ENCODE measurements at places on chromosomes 3 and 15.
A peak's percentile ranks its signal among the peaks of the same experiment; 100 is the strongest.

GRCh38 chr3:183149915-183150750, 12.4 kb downstream of the LAMP3 start:
- no peak for DNase-seq

DNA sequence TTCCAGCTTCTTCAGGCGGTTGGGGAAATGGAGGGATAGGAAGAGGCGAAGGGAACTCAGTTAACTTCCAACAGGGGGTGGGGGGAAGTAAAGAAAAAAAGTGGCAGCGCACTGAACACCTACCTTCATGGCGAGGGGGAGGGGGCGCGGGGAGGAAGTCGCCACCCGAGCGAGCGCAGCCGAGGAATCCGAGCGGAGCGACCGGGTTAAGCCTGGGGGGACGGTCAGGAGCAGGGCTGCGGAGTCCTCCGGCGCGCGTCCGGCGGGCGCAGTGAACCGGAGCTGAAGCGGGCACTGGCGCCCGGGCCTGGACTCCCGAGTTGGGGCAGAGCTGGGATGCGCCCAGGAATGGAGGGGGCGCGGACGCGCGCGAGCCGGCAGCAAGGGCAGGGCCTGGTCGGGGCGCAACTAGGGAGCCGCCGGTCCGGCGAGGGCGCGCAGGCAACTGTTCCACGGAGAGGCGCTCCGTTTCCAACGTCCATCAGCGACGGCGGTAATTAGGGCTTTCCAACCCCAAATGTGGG, at the start of gene WNT5A:
Gene WNT5A (minus strand): TSS at position 450 of the 524 bp plus-strand sequence. CDS start 321 bp downstream, at position 129.
- DNase-seq, result peak; percentile 55

- DNase-seq, result no peak
Observed at GRCh38 chr3:10912786-10913185, 79.8 kb upstream of the SLC6A1 start.

GRCh38 chr15:39628144-39628508, 47.2 kb downstream of the THBS1 start:
- DNase-seq, result no peak

- no peak for DNase-seq
Observed at GRCh38 chr3:186432944-186433732, 71.1 kb upstream of the DGKG start.

DNA sequence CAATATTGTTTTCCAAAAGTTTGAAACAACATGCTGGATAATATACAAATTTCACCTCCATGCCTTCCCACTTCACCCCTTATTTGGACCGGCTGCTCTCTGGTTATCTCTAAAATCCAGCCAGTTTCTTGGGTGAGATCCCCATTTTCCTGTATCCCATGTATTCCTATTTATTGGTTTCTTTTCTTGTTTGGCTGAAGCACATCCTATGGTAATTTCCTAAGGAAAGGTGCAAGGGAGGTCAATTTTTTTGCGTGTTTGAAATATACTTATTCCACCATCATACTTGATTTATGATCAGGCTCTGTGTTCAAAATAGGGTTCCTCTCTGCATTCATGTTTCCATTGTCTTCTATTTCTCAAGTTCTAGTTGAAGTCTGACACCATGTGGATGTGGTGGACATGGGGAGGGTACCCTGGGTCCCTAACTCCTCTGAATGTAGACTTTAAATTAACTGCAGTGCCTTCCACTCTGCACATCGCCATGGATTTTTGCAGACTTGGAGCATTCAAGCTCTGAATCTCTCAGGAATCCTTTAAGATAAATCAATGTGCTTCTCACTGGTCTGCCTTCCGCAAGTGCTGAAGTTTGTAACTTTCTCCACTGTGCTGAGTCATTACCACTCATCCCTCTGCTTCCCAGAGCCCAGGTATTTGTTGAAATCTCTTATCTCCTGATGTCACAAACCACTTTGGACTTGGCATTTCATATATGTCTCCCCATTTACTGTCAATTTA, 52.1 kb upstream of the TLE3 start:
- DNase-seq, result no peak

DNA sequence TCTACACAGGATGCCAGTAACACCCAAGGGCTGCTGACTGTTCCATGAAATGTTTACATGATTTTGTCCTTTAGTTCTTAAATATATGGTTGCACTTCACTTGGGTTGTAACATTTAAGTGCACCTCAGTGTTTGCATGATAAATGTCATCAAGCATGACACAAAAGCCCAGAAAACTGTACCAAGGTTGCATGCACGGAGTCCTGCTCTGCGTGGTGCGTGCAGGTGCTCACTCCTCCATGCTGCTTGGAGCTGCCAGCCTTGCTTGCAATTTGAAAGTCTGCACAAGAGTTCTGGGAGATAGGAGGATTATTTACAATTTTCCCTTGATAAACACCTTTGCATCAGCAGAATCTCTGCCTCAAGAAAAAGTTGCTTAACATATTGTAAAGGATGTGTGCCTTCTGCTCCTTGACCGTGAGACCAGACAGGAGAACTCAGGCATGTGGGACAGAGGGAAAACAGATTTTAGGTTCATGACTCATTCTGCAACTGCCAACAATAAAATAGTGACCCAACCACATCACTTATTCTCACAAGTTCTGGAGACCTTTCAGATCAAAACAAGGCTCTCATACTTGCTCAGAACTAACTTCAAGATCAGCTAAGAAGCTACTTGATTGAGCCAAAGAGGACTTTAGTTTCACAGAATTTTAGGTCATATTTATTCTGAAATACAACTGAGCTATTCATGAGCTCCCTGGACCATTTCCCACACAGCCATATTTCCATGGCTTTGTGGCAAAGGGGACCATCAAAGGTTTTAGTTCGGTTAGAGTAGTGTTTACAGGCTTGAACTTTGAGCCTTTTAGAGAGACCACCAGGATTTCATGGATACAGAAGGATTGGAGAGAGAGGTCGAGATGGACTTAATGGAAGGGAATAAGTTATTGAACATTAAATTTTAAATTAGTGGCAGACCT, 128.4 kb upstream of the ZBED2 start:
- DNase-seq, result no peak
